ENCODE measurements at places on chromosomes 3 and 15.
A peak's percentile ranks its signal among the peaks of the same experiment; 100 is the strongest.

DNA sequence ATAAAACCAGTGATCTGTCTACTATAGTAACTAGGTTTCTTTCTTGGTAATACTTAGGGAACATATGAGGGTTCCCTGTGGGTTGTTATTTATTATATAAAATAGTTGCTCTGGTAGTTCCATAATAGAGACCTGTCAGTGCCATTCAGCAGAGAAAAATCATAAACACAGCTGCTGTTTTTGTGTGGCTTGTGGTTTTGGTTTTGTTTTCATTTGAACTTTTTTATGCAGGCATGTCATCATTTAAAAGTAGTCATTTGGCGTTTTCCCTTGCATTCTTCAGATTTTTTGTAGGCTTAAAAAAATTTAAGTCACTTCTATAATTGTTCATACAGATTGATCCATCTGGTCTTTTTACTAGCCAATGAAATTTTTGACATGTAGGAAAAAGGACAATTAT, 47.9 kb downstream of the PIK3CA start:
- DNase-seq = no peak

DNA sequence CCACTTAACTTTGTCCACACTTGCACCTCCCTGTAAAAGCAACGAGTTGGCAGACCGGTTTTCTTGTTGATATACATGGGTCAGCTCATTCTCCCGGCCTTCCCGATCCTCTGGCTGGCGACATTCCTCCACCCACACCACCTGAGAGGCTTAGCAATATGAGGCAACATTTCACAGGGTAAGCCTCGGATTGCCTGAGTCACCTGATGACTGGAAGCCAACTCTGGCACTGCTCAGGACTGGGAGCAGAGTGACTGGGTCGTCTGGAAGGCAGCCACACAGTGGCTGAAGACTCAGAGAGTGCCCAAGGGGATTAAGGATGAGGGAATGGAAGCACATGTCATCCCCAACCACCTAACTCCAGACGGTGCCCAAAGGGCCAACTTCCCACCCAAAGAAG, 9.8 kb downstream of the HOMER2 start:
- DNase-seq = no peak

DNA sequence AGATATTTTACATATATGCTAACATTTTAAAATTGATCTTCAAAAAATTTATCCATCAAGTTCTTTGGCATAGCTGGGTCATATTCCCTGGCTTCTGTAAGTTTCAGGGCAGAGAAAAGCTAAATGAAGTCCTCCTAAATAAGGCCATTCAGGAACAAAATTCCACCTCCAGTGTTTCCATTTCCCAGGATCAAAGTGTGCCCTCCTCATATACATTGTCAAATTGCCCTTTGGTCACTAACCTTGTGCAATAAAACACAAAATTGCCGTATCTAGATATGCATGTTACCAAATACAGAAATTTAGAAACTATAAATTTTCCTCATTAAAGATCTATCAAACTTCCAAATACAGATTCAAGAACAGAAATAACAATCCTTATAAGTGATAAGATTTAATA, 10.6 kb downstream of the CEP152 start:
- no peak for DNase-seq

- no peak for DNase-seq
These were observed 437.7 kb downstream of the DIPK2A start for GRCh38 chr3:144409319-144409718.

DNA sequence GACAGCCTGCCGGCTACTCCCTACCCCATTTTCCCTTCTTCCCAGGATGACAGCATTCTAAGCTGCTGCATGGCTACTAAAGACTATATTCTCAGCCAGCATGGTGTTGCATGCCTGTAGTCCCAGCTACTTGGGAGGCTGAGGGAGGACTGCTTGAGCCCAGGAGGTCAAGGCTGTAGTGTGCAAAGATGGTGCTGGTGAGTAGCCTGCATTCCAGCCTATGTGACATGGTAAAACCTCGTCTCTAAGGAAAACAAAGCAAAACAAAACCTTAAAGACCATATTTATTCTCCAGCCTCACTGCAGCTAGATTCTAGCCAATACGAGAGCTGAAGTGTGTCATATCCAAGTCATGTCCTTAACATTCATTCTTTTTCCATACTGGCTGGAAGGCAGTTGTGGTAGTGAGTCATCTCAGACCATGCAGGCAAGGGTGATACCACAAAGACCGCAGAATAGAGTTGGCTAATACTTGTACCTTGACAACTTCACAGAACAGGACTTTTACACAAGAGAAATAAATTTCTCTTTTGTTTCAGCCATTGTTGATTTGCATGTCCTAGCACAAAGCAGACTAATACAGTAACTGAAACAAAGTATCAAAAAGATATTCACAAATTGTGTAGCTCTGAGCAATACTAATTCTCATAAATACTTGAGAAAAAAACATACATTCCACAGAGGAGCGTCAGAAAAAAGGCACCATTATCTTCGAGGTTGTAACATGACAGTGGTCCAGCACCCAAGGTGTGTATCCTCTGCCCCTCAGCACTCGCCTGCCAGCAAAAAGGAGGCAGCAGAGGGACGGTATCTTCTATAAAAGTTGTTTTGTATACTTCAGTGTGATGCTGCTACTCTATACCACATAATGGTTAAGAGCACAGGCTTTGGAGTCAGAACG, 14.8 kb downstream of the PBRM1 start:
- DNase-seq = no peak

GRCh38 chr3:64022451-64023186, 675 bp downstream of the PSMD6 start:
- DNase-seq = peak; percentile 22

- DNase-seq = peak; percentile 74
These were observed 5.8 kb downstream of the SQOR start for GRCh38 chr15:45640616-45641015.

GRCh38 chr3:122635789-122636188, 44.9 kb upstream of the PARP14 start:
- DNase-seq = peak; percentile 26

DNA sequence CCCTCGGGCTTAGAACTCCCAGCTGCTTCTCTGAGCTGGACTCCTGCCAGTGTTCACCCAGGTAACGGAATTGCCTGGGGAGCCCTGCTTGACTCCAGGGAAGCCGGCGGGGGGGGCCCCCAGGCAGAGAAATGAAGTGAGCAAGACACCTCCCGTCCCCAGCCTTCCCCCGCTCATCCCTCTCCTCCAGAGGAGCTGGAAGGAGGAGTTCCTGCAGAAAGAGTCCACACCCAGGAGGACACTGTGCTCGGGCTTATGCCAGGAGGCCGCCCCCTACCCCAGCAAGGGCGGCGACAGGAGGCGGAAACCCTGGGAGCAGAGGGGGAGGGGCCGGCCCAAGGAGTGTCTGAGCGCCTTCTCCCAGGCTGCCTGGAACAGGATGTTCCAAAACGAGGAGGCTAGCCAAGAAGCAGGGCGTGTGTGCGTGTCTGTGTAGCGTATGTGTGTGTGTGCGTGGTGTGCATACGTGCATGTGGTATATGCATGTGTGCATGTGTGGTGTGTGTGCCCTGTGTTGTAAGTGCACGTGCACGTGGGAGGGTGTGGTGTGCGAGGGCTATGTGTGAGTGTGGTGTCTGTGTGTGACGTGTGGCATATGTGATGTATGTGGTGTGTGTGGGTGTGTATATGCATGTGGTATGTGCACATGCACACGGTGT, 511.3 kb downstream of the SHQ1 start:
- DNase-seq = peak; percentile 56

DNA sequence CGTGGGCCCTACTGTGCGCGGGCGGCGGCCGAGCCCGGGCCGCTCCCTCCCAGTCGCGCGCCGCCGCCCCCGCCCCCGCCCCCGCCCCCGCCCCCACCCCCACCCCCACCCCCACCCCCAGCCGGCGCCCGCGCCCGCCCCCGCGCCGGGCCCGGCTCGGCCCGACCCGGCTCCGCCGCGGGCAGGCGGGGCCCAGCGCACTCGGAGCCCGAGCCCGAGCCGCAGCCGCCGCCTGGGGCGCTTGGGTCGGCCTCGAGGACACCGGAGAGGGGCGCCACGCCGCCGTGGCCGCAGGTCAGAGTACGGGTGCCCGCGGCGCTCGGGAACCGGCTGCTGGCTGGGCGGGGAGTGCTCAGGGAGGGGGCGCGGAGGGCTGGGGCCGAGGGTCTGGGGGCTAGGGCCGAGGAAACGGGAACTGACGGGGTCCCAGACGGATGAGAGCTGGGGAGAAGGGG, 1.1 kb upstream of the PPARG start:
- peak; percentile 61 for DNase-seq

DNA sequence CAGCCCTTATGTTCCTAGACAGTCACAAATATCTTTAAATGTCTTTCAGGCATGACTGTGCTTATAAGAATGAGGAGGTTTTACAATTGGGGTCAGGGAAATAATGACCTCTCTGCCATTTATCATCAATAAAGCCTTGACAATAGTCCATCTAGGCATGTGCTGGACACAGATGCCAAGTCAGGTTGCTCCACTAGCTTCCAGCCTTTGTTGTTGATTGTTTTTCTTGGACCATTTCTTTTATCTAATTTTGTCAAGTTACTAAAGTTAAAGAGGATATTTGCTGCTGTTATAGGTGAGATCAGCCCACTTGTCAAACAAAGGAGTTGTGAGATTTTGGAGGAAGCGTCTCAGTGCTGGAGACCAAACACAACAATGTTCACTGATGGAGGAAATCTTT, 628.0 kb downstream of the ROBO2 start:
- no peak for DNase-seq

DNA sequence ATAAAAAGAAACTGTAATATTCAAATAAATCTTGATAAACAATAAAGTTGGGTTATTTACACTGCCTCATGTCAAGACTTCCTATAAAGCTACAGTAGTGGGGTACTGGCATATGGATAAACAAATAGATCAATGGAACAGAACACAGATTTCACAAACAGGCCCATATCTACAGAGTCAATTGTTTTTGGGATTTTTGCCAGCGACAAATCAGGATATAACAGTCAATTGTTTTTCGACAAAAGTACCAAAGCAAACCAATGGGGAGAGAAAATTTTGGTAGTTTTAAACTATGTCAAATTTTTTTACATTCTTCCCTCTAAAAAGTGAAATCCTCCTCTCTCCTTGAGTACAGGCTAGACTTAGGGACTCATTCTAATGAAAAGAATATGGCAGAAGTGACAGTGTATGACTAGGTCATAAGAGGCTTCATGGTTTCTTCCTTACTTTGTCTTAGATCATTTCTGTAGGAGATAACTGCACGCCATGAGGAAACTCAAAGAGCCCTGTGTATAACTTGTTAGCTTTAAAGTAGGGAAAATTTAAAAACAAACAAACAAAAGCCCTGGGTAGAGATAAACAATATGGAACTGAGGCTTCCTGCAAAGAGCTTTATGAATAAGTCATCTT, 16.9 kb downstream of the IP6K1 start:
- DNase-seq = no peak

GRCh38 chr3:36680952-36681351, 83.4 kb downstream of the DCLK3 start:
- DNase-seq = no peak

DNA sequence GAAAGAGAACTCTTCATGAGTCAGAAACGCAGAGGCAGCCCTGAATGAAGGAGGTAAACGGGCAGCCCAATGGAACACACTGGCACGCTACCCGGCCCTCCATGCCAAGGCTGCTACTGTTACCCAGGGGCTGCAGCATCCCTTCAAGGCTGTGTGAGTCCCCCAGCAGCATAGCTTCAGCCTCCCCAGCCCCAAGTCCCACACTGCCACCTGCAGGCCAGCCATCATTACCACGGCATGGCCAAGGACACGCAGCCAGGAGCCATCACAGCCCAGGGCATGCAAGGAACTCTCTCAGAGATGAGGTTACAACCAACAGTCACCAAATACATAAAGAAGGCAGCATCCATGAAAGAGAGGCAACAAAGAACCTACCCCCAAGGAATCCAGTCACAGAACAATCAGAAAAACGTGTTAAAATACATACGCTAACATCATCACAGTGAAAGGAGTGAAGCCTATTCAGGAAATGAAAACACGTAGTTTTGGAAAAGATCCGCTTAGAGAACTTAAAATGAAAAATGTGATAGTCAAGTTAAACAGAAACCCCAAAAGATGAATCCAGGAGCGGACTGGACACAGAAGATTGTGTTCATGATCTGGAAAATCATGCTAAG, 22.4 kb downstream of the PLA2G4F start:
- peak; percentile 57 for DNase-seq

DNA sequence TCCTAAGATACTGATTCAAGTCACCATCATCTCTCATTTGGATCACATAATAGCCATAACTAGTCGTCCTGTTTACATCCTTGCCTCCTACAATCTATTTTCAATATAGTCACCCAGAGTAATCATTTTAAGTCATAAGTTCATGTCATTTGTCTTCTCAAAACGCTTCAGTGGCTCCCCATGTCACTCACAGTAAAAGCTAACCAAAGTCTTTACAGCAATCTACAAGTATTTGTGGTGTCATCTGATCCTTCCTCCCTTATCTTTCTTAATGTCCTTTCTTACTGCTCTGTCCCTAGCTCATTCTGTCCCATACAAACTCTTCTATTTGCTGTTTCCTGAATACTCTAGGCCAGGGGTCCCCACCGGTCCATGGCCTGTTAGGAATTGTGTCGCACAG, 28.8 kb downstream of the GBE1 start:
- DNase-seq = no peak

Measured in cardiac muscle cell (in vitro differentiated cells and primary cell).